ENCODE measurements at places on chromosomes 2 and 18.

DNA sequence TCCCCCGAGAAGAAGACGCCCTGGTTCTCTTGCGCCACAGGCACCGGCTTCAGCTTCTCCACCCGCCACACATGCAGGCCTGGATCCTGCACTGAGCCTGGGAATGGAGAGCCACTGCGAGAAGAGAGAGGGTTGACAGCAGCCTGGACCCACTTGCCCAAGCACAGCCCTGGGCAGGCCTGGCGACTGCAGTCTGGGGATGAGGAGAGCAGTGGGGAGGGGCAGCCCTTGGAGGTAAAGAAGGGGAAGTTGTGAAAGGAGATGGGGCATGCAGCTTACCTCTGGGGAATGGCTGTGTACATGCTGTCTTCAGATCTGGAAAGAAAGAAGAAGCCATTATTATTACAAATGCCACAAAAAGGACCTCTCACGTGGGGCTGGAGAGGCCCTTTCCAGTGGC lies 8.3 kb downstream of the CAPG start:
- no peak for DNase-seq

DNA sequence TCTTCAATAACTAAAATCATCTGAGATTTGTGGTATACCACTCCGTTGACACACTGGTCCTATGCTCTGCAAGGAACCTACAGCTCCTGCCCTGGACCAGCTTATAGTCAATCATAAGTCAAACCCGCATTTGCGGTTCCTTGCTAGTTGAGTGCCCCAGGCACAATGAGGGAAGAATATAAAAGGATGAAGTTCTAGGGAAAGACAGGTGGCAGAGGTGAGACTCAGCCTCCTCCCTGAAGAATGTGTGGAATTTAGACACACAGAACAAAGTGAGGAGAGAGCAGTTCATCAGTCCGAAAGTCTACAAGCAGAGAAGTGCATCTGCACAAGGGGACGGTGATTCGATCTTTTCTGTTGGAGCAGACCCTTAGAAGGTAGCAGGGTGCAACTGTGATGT lies 615.0 kb upstream of the FANCL start:
- no peak for DNase-seq

DNA sequence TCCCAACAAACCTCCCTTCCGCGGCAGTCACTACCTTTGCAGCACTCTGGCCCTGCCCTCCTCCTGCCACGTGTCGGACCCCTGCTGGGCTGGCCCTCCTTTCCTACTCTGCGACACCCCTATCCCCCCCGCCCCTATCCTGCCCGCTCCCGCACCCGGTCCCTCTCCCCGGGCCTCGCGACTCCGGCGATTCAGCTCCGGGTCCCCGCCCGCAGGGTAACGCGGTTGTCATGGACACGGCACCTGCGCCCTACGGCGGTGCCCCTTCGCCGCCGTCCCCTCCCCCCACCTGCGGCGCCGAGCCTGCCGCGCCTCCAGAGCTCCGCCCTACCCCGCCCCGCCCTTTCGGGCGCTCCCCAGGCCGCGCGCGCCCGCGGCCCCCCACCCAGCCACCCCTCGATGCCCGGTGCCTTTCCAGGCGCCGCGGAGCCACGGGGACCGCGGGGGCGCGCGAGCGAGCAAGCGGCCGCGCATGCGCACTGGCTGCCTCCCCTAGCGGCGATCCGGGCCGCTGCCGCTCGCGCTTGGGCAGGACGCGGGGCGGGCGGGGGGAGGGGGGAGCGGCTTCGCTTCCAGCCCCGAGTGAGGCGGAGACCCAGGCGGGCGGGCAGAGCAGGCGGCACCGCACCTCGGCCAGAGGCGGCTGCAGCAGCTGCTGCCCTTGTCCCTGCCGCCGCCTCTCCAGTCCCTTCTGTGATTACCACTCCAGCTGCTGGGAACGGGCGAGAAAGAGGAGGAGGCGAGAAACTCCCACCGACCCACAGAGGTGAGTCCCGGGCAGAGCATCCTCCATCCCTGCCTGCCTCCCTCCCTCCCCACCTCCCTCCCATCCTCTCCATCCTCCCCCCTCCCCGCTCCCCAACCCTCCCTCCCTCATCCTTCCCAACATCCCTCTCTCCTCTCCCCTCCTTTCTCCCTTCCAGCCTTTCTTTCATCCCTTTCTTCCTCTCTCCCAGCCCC lies at the start of gene CTNNA2:
Gene CTNNA2 (plus strand): TSS at position 610 of the 960 bp plus-strand sequence.
- peak; percentile 11 for DNase-seq

DNA sequence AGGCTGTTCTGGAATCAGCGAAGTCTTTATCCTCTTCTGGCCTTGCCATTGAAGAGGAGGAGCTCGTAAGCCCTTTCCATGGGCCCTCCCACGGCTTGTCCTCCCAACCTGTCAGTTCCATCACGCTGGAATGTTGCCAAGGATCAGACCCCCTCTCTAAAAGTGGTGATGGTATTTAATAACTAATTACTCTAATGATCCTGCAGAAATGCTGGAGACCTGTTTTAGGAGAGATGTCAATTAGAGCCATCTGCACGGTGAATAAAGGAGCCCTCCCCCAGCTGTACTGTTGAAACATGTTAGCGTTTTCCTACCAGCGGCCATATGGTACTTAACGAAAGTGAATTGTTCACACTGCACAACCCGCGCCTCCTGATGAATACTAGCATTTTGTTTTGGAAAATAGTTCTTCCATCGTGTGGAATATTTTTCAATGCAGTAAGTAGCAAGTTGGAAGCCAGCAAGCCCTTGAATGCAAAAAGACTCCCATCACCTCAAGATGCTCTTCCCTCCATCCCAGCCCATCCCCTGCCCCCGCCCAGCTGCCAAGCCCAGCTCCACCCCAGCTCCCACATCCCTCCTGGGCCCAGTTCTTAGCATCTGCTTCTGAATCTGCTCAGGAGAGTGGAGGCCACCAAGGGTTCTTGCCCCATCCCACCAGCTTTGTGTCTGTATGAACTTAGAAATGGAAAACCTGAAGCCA lies 145.4 kb downstream of the KLHL29 start:
- no peak for DNase-seq

DNA sequence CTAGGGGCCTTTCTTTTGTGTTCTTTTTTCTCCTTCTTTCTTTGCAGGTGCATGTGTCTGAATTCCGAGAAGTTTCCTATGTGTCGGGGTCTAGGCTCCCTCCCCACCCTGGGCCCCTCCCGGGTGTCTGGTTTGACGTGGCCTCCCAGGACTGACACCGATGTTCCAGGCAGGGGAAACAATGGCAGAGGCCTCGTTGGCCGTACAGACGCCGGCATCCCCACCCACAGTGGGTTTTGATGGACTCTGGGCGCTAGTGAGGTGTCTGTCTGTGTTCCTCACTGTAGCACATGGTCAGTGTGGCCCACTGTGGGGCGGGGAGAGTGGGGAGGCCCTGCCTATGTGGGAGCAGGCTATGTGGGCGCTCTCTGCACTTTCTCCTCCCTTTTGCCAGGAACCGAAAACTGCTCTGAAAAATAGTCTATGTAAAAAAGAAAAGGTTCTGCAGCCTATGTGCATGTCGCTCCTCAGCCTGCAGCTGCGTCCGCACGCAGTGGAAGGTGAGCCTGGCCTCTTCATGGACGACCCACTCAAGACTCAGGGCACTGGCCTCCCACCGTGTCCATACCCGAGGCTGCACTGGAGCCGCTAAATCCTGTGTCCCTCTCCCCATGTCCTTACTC lies 90.9 kb upstream of the ASB18 start:
- DNase-seq: no peak

GRCh38 chr2:96547731-96548171 lies 11.2 kb downstream of the ARID5A start:
- no peak for DNase-seq

GRCh38 chr2:195342061-195342460 lies 315.0 kb upstream of the SLC39A10 start:
- no peak for DNase-seq

DNA sequence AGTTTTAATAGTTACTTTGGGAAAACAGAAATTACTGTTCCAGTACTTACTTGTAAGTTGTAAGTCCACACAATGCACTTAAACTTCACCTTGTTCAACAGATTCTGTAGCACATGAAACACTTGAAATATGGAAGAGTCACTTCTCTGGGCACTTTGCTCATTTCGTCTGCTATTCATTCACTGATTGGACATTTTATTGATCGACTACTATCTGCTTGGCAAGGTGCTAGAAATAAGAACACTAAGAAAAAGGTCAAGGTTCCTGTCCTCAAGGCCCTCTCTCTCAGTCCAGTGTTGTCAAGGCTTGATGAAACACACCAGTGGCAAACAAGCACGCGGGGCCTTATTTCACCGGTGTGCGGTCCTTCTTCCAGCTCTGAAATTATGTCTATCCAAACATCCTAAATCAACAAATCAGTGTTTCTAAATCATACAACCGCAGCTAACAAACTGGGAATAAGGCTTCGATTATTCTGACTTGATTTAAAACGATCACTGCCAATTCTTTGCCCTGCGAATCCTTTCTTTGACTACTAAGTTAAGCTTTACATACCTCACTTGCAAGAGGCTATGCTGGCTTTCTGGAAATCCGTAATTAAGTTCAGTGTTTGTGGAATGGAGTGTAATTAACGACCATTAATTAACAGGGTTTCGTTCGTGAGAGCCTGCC lies 780 bp upstream of the ITGAV start:
- no peak for DNase-seq

DNA sequence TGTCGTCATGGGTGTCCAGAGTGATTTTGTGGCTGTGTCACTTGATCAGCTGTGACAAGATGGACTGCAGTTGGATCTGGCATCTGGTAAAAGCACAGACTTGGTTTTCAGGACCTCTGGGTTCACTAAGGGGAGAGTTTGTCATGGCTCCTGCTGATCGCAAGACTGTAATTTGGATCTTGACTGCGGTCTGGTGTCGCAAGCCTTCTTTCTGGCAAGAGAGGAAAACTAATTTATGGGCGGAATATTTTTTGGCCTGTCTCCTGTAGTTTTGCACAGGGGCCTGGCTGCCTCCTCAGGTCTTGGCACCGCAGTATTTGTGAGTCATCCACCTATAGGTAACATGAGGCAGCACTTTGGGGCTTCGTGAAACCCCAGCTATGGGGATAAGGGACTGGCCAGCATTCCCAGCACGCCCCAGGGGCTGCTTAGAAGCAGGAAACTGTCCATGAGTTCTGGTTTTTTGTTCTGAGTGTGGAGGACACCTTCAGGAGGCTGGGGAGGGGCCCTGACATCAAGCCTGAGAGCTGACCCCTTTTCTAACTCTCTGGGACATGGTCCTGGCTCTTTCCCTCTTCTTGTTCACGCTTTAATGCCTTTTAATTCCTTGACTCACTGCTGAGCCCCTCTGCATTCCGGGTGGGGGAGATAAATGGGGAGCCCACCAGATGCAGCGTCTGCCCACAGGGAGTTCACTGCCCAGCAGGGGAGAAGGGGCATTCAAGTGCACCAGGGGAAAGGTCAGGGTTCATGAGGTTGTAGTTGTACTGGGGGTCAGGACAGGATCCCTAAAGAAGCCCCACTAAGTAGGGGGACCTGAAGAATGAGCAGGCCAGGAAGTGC lies 12.2 kb downstream of the SH3BP4 start:
- DNase-seq: no peak

GRCh38 chr18:46562674-46563192 lies 94.3 kb downstream of the LOXHD1 start:
- no peak for DNase-seq

- DNase-seq: no peak
These were observed 594 bp downstream of the FAM161A start for GRCh38 chr2:61853086-61853846.

- DNase-seq: no peak
These were observed 132.3 kb upstream of the DLX2 start for GRCh38 chr2:172234716-172235691.

DNA sequence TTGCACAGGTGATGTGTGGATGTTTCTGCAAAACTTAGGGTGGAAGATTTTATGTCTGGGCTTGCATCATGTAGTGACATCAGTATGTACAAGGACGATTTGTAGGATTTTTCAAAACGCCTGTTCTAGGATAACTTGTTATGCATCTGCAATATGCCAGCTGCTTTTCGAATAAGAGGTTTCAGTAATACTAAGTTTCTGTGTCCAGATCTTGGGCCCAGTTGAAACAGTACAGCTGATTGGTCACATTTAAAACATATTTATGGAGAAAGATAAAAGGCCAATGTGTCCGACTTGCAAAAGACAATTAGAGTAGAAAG lies 1.2 kb downstream of the PTPN4 start:
- no peak for DNase-seq

DNA sequence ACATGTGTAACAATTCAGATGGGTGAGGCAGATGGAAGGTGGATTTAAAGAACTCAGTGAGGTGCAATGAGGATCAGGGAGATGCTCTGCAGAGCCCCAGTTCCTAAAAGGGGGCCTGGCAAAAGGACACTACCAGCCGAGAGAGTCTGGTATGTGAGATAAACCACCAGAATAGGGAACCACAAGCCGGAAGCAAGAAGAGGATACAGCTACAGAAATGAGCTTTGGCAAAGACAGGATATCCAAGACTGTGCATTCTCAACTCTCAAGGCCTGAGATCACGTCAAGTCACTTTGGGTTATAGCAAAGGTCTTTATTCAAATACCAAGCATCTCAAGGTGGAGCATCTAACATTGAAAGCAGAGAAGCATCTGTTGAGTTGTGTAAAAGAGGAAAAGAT lies 293.5 kb downstream of the ARHGAP15 start:
- DNase-seq: no peak

DNA sequence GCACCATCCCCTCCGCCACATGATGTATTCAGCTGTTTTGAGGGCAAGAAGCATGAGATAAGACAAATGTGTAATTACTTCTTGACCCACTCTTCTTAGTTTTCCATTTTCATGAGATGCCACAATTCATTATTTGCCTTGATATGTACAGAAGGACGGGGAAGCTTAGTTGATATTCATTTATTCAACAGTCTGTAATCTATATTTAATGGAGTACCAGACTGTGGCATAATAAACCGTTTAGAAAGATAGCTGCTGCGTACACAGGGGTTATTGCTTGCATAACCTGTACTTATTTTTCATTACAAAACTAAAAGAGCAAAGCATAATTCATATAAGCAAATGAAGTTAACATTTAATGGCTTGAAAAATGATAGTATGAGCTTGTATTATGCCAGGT lies 466.4 kb upstream of the GYPC start:
- no peak for DNase-seq

DNA sequence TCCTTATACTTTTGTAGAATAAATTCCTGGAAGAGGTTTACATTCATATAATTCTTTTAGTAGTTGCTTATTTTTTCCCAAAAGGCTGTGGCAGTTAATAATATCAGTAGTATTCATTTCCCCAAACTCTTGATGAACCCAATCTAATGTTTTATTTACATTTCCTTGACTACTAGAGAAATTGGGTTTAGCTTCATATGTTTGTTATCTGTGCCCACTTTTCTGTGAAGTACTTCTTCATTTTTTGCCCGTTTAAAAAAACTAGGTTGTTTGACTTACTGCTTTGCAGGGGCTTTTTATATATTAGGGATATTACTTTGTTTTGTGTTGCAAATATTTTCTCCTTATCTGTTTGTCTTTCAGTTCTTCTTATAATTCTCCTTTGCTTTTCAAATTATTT lies 17.2 kb downstream of the RALB start:
- DNase-seq: no peak

All from mucosa of gallbladder (tissue), 1 donor.